Neural progenitor cell (in vitro differentiated cells): ENCODE measurements at places on chromosomes 2 and 18. TPM values are rescaled to one million over a fixed set of nuclear protein-coding genes. Genes with fewer than 3 reads are reported as not detected.

DNA sequence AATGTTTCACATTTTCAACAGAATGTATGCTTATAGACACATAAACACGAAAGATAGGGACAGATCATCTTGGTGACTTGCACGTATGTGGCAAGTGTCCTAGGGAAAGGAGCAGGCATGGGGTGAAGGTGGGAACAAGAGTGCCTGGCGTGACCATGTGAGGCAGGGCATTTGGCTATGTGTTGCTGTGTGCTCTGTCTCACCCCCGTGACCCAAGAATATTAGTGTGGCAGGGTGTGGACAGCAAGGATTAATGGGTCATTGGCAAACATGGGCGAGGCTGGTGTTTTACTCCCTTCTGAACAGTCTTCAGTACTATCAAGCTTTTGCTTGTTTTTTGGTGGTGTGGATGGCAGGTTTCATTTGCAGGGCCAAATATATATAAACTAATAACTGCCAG lies 1.3 kb upstream of the VWA3B start:
- DNase-seq: no peak

Gene VIT
- total RNA-seq: not detected in 2 replicates

- DNase-seq: no peak
Observed at GRCh38 chr2:168090366-168091135, 156.8 kb downstream of the STK39 start.

DNA sequence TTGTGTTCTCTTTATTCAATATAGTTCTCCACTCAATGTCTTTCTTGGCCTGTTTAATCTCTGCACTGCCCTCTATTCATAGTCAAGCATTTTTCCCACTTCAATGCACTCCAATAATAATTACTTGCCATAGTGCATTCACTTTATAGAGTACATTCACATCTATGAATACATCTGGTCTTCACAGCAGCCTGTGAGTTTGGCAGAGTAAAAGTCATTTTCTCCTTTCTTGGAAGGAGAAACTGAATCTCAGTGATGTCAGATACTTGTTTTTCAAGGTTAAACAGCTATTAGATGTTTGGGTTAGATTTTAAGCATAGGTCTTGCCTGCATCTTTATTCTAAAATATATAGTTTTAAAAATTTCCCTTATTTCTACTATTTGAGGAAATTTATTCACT lies 373.2 kb downstream of the TRIB2 start:
- DNase-seq: no peak

- no peak for DNase-seq
Observed at GRCh38 chr2:20052229-20052851, 912 bp upstream of the LAPTM4A start.
